ENCODE measurements at places on chromosomes 4 and X. TPM values are rescaled to one million over a fixed set of nuclear protein-coding genes. Genes with fewer than 3 reads are reported as not detected.

Gene NEUROG2
- not detected for total RNA-seq

Gene P2RY4
- 0.60 TPM for total RNA-seq

Gene GNRHR
- total RNA-seq = not detected

Gene UCHL1
- 55.9 TPM for total RNA-seq

DNA sequence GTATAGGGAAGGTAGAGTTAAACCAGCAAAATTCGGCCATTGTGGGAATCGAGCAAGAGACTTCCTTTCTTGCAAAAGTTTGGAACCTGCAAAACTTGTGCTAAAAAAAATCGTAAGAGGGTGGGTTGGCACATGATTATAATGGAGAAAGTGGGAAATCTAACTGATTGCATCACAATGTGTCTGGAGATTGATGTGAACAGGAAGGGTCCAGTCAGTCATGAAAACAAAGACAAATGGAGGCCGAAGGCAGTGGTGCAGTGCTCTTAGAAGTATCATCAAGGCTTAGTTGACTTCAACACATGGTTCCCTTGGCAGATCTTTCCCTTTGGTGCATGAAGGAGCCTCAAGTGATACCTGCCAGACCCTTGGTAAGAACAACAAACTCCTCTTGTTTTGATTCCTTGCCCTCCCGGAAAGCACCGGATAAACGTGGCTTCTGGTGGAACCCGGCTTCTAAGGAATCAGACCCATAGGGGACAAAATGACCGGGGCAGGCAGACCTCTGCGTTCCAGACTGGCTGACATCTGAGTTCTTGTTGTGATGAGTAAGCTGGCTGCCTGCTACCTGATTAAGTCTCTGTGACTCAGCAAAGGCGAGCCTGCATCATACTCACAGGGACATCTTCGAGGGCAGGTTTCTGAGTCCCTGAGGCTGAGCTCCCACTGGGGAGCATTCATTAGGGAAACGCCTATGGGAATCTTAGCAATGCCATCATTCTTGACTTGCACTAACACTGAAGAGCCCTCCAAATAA lies 87.7 kb upstream of the MAP3K15 start:
- DNase-seq = no peak

DNA sequence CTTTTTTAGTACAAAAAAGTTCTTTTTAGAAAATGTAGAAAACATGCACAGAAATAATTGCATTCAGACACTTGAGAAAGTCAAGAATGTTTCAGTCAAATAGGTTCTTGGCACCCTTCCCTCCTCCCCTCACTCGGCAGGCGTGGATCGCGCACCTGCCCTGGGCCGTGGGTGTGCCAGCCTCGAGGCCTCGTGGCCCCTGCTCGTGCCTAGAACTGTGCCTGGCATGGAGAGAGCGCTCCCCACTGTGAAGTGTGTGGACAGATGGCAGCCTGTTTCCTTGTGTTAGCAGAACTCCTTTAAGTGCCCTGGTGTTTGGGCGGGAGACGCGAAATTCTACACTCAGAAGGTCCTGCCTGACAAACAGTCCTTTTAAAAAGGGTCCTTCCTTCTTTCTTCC lies 14.7 kb downstream of the RGS12 start:
- DNase-seq = no peak

DNA sequence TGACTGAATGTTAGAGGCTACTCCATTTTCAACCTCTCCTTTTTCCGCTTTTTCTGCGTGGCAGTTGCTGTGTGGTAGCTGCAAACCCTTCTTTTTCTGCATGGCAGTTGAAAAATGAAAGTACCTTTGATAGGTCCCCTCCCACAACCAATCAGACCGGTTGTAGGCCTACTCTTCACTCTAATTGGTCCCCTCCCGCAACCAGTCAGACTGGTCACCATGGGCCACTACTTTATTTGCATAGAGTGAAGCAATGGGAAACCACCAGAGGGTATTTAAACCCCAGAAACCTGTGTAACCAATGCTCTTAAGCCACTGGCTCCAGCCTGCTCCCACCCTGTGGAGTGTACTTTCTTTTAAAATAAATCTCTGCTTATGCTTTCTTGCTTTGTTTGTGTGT lies 877.8 kb downstream of the FAM133A start:
- no peak for DNase-seq
